ENCODE measurements at places on chromosomes 12 and 14. TPM values are rescaled to one million over a fixed set of nuclear protein-coding genes. Genes with fewer than 3 reads are reported as not detected.

GRCh38 chr12:22313963-22314330 is 20.6 kb downstream of the ST8SIA1 start:
- no peak for ATAC-seq

DNA sequence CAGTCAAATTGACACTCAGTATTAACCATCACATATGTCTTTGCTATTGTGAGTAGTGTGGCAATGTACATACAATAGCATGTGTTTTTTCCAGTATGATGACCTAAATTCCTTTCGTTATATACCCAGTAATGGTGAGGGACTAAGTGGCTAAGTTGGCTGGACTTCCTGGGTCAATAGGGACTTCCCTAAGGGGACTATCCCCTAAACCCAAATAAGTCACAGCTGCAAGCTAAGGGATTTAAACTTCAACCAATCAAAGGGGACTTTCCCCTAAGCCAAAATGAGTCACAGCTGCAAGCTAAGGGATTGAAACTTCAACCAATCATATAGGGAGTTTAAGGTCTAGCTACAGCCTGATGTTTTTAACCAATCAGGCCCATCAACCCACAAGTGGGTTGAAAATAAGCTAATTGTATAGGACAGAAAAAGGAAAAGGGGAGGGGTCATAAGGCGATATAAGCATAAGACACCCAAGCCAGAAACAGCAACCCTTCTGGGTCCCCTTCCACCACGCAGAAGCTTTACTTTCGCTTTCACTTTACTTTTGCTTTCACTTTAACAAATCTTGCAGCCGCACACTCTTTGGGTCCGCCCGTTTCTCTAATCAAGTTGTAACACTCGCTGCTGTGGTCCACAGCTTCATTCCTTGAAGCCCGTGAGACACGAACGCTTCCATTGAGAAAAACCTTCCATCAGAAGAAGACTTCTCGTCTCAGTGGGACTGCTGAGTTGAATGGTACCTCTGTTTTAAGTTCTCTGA is 404.4 kb downstream of the FLRT2 start:
- ATAC-seq = no peak

DNA sequence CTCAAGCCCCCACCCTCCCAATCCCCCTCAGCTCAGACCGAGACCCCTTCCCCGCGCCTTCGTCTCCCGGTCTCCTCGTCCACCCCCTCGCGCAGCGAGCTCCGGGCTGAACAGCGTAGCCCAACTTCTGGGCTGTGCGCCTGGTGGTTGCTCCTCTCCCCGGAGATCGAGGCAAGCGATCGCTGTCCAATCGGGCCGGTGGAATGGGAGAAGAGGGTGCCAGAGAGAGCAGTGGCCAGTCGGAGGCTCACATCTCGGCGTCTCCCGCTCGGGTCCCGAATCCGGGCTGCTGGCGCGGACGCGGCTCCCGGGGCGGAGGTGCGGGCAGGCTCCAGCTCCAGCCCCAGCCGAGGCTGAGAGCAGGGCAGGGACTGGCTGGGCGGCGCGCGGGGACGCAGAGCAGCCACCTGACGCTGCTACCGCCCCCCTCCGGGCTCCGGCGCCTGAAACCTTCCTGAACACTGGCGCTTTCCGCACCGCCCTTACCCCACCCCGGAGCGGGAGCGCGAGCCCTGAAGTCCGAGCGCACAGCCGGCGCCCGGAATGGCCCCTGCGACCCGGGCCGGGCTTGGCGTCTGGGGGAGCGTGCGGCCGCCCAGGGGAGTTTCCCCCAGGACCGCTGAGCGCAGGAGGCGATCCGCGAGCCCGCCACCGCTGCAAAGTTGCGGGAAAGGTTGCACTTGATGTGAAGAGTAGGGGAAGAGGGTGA is 508 bp upstream of the KCNH5 start:
- ATAC-seq = peak; percentile 29

DNA sequence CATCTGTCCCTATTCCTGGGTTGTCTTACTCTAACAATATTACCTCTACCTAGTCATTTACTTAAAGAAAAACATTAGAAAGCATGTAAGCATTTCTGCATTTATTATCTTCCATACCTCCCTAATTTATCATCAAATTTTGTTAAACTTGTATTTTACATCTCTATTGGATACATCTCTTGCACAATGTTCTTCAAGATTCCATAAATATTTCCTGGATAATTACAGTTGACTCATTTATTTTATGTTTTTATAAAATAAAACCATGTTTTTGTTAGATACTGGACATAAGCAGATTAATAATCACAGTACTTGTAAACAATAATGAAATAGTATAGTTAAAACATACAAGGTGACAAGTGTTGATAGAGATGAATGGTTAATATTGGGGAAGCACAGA is 209.0 kb downstream of the TMTC3 start:
- no peak for ATAC-seq

TAPBPL gene
- total RNA-seq = 11.6 TPM

C14orf93 gene
- total RNA-seq = 8.4 TPM

KRT75 gene
- total RNA-seq = not detected
